ENCODE measurements at places on chromosomes 16 and 17.

- no peak for DNase-seq
Observed at GRCh38 chr17:70891306-70891705, 722.0 kb downstream of the KCNJ2 start.

DNA sequence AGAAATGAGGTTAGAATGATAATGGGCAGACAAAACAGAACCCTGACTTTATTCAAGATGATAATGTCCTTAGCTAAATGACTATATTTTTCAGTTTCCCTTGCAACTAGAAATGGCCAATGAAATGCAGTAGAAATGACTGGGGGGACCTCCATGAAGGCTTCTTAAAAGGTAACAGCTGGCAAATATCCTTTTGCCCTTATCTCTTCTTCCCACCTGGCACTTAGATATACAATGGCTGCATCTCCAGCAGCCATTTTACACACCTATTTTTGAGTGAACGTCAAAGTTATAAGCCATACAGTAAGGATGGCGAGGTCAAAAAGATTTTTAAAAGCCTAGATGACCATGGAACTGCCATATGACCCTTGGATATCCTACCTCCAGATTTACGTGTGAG is 39.9 kb downstream of the USP32 start:
- DNase-seq = no peak

DNA sequence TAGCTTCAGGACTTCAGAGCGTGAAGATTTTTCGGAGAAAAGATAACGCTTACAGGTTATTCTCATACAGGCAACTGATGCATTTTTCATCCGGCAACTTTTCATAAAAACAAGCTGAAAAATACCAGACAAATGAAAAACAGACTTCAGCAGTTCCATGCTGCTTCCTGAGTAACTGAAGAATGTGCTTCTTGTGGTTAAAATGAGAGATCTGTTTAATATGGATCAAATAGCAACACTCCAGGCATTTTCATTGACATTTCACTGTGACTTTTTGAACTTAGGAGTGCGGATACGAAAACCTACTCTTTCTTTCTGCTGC is 705 bp upstream of the PITPNC1 start:
- no peak for DNase-seq

- DNase-seq = no peak
Observed at GRCh38 chr16:2026461-2027023, at the start of gene NHERF2. Gene NHERF2, plus strand, starts transcription at chr16:2026902. Its CDS starts 104 bp downstream, at chr16:2027006.

DNA sequence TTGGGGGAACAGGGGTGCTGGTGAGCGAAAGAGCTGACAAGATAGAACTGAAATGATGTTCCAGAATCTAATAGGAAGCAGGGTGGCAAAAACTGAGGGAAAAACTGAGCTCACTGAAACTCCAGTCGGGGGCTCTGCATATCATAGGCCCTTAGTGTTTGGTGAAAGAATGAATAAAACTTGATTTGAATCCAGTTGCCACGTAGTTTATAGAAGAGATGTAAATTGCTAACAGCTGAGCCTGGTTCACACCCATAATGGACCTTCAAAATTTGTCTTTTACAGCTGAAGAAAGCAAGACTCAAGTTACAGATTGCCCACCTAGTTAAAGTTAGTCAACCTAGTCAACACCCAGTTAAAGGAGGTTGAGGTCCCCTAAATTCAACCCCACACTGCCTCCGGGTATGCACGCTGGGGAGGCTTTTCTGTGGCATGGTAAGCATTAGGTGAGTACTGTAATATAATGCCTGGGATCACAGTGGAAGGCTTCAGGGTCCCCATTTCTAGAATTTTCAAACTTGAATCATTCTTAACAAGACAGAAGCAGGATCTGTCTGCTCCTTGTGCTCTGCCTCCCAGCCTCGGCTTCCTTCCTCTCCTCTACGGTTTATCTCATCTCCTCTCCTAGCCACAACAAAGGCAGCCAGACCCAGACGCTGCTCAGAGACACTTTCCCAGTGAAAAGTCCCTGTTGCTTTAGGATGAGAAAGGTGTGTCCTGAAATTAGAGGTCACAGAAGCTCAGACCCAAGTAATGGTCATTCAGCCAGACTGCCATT is 26.9 kb upstream of the SUPT4H1 start:
- DNase-seq = no peak

- no peak for DNase-seq
Observed at GRCh38 chr17:44758414-44759085, at the start of gene ADAM11. Gene ADAM11, plus strand, starts transcription at chr17:44758988. Its CDS starts 212 bp downstream, at chr17:44759200.

DNA sequence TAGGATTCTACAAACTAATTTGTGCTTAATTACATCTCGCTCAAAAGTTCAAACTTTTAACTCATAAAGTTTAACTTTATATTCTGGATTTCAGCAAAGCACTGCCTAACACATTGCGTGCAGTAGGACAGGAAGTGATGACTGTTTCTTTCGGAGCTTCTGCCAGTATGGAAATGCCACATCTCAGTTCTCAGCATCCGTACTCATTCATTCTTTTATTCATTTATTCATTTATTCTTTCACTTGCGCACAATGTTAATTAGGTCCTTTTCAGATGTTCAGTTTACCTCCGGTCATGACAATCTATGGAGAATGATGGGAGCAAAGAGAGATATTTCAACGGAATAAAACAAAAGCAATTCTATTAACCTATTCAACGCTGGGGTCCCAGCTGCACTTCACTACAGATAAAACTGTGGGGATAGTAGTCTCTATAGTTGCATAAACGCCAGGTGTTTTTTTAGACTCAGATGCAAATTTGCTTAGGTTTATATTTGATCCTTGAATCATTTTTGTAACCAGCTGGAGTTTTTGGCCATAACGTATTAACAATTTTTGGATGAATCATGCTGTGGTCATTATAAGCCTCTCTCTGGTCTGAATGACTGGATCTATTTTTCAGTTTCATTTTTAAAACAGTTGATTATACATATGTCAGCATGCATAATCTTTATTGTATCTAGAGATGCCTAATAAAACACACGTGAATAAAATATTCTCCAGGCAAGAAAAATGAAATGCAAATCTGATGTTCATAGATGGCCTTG is 143.9 kb downstream of the KCNJ2 start:
- DNase-seq = no peak

GRCh38 chr17:29612404-29613280 is 10.1 kb downstream of the CORO6 start:
- DNase-seq = no peak

DNA sequence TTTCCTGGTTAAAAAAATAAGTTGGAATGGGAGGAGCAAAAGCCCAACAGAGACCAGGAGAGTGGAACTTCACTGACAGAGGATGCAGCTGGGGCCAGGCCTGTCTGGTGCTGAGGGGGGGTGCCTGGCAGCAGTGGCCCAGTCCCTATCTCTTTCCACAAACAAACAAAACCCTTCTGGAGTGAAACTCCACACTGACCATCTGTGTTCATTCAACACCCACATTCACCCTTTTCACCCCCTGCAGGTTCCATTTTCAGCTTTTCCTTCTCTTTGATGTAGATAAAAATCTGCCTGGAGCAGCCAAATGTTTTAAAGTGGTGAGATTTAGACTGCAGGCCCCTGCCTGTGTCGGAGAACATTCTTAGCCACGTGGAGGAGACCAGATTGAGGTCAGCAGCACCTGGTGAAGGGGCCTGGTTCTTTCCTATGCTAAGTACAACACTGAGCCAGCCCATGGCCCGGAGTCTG is 161.4 kb upstream of the CDH11 start:
- DNase-seq = no peak

GRCh38 chr17:36525888-36526287 is 8.8 kb downstream of the MYO19 start:
- DNase-seq = no peak

DNA sequence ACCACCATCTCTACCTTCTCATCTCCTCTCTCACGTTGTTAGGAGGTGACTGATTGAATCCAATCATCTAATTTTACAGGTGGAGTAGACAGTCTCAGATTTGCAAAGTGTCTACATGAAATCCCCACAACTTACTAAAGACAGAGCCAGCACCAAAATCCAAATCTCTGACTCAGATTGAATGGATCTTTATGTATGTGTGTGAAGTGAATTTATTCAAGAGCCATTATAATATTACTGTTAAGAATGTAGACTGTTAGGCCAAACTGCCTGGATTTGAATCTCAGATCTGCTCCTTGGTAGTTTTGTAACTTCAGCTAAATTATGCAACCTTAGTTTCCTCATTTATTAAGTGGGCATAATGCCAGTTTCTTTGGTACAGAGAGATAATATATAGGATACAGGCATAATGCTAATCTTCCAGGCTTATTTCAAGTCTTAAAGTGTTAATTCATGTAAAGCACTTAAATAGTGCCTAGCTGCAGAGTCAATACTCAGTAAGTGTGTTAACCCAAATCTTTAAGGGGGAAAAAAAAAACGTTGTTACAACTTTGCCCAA is 12.7 kb downstream of the CNEP1R1 start:
- DNase-seq = no peak

DNA sequence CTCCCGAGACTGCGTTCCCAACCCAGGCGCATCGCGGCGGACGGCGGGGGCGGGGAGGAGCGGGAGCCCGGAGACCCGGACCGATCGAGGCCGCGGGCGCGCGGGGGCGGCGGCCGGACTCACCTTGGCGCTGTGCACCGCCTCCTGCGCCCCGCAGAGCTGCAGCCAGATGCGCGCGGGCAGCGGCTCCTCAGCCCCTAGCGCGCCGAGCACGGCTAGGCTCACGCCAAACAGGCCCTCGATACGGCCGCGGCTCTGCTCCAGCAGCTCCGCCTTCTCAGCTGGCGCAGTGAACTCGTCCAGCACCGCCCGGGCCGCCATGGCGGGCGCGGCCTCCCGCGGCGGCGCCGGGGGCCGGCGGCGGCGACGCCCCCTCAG is 339 bp downstream of the N4BP1 start:
- no peak for DNase-seq

- DNase-seq = no peak
Observed at GRCh38 chr16:88459366-88460073, 6.4 kb downstream of the ZFPM1 start.

DNA sequence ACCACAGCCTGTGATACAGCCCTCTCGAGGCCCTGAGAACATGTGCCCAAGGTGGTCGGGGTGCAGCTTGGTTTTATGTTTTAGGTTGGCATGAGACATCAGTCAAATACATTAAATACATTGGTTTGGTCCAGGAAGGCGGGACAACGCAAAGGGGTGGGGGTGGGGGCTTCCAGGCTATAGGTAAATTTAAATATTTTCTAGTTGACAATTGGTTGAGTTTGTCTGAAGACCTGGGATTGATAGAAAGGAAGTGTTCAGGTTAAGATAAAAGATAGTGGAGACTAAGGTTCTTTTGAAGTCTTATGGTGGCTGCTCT is 1.2 kb upstream of the ZKSCAN2 start:
- DNase-seq = peak; percentile 16

DNA sequence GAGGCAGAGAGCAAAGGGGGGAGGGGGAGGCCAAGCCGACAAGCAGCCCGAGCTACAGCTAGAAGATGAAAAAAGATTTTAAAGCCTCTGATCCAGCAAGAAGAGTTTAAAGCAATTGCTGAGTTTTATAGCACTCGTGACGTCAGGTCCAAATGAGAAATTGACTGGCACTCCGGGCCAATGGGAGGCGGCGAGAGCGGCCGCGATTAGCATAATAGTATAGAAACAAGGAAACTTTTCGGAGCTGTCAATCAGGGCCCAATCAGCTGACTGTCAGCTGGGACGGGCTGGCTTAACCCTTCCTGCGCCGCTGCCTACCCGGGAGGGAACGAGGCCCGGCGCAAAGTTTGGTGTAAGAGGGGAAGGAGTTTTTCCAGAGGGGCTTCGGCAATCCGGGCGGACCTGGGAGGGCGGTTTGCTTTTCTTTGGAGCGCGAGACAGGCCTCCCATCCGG is at the start of gene MAF:
TSS of gene MAF (minus strand) at position 100 of the 454 bp plus-strand sequence. CDS start 835 bp downstream, outside the sequence.
- peak; percentile 94 for DNase-seq

GRCh38 chr16:53726625-53727024 is 22.7 kb downstream of the FTO start:
- DNase-seq = no peak

- DNase-seq = no peak
Observed at GRCh38 chr17:72455562-72455961, 334.7 kb downstream of the SOX9 start.

DNA sequence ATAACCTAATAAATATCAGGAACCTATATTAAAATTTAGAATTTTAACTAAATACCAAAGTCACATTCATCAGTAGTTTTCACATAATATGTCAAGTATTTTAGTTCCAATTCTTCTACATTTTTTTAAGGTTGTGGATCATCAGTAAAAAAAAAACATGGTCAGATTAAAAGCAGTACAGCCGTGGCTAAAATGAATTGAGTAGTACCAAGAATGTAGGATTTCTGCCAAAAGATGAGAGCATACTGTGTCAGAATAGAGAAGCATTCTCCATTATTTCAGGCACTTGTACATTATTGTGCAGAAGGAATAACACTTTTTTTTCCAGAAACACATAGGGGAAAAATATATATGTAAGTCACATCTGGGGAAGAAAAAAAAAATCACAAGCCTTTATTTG is 1176.1 kb downstream of the CDH11 start:
- DNase-seq = no peak

DNA sequence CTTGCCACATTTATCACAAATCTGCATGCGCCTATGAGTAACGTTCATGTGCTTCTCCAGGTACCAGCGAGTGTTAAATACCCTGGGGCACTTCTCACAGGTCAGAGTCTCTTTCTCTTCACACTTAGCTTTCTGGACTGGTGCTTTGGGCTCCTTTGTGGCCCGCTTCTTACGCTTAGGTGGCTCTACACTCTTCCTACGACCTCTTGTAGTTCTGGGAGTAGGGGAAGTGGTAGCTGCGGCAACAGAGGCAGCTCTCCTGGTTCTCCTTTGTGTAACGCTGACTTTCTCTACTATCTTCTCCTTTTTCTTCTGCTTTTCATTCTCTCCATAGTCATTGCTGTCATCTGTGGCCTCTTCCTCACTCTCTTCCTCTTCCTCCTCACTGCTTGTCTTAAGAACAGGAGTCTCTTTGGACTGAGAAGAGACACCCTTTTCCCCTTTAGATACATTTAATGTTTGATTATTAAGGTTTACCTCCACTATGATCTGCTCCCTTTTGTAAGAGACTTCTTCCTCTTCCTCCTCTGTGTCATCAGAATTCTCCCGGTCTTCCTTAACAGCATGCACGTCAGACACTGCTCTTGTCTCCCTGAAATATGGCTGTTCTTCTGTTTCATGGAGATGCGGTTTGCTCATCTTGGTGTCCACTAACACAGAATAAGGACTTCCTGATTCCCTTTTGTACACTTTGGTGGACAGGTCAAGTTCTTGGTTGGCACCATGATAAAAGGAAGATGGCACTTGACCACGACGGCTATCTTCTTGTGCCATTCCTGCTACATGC is 45.0 kb downstream of the ZNF652 start:
- DNase-seq = no peak

- DNase-seq = no peak
Observed at GRCh38 chr17:30517786-30518185, 40.6 kb downstream of the GOSR1 start.

GRCh38 chr17:80374732-80375585 is 40.0 kb upstream of the ENDOV start:
- no peak for DNase-seq

GRCh38 chr17:82917699-82918345 is 78.0 kb upstream of the ZNF750 start:
- peak; percentile 14 for DNase-seq

DNA sequence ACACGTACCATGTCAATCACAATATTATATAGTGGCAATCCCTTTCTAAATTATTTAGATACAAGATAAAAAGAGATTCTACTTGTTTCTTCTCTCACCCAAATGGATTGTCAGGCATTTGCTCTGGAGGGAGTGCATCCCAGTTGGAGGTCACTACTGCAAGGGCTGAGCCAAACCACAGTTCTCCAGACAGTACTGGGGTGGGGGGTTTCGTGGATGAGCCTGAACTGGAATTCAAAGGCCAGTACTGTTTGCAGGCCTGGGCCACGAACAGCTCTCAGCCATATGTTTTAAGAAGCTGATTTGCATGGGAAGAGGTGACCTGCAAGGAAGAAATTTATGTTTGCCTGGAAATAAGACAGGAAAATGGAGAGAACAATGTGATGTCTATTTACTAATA is 314.9 kb downstream of the PMP22 start:
- no peak for DNase-seq

Measured in central memory CD4-positive, alpha-beta T cell (primary cell).